ENCODE measurements at places on chromosomes 13 and 19.

DNA sequence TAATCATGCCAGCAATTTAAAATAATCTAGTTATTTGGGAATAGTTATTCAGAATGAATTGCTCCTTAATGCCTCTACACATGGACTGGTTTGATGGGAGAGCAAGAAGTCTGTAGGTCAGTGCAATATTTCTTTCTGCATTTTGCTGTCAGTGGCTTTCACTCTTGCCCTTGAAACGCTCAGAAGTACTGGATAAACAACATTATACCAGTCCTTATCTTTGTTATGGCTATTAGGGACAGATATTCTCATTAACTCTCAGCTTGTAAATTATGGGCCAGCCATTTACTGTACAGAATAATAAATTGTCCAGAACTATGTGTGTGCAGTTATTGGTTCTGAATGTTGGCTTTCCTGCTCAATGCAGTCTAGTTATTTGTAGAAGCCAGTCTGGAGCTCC, 224.4 kb downstream of the OXGR1 start:
- DNase-seq, result no peak

DNA sequence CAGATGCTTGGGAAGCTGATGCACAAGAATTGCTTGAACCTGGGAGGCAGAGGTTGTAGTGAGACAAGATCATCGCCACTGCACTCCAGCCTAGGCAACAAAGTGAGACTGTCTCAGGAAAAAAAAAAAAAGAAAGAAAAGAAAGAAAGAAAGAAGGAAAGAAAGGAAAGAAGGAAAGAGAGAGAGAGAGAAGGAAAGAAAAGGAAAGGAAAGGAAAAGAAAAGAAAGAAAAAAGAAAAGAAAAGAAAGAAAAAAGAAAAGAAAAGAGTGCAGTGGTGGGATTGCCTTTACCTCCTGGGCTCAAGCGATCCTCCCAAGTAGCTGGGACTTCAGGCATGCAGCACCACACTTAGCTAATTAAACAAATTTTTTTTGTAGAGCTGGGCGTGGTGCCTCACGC, 12.9 kb downstream of the OLFM2 start:
- no peak for DNase-seq

DNA sequence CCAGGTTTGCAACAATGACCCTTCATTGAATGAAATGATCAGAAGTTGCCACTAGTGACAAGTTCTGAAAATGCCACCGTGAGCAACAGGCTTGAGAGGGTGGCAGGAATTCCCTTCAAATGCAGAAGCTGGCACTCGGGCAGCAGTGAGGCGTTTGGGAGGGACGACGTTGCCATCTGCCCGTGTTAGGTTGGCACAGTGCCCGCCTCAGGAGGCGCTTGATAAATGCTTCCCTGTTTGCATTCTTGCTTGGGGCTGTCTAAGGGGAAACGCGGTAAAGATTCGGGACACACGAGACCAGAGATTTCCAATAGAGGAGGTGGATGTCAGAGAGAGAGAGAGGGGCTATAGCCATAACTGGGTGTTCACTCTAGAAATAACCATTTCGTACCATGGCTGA, 101.9 kb downstream of the TEX29 start:
- no peak for DNase-seq

- DNase-seq, result no peak
These were observed 54.3 kb downstream of the RUBCNL start for GRCh38 chr13:46332772-46333171.

Measured in retinal pigment epithelial cell (primary cell).